Stimulated activated CD4-positive, alpha-beta T cell treated with anti-CD3 and anti-CD28 coated beads, TNF-alpha, amount 100 ng/mL, for 1 hour (primary cell): ENCODE measurements at places on chromosomes 12 and 14.

- DNase-seq, result peak; percentile 53
These were observed at the start of gene SELPLG for GRCh38 chr12:108633534-108634248. SELPLG (minus strand) TSS chr12:108633894; CDS start chr12:108624307, 9,587 bp downstream.

- DNase-seq, result no peak
These were observed 214.2 kb downstream of the SUDS3 start for GRCh38 chr12:118590406-118591150.

DNA sequence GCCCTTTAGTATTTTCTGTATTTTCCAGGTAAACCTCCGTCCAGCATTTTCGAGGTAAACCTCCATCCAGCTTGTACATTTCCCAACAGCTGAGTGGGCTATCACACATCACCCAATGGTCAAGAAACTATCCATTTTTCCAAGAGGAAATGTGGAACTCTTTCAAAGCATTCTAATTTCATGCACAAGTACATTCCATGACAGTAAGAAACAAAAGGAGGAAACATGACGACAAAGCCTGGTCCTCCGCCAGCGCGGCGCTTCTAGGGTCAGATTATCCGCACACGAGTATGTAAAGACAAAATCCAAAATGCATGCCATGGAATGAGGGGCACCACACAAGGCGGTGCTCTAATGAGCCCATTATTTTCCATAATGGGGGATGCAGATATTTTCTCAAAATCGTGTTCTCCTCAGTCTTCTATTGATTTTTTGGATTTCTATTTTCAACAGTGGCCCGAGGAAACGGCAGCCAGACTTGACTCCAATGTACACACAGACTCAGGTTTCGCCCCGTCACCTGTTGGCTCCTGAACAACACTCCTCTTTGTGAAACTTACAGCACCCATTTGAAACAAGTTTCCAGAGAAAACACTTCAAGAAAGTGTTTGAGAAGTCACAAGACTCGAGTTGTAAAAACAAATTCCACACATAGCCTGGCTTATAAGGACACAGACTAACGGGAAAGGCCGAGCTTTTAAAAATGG is 107.4 kb downstream of the PRICKLE1 start:
- DNase-seq, result no peak

- no peak for DNase-seq
These were observed 8.6 kb downstream of the SLC25A29 start for GRCh38 chr14:100297320-100298300.

GRCh38 chr12:49032679-49033447 is 14.3 kb upstream of the PRKAG1 start:
- no peak for DNase-seq

DNA sequence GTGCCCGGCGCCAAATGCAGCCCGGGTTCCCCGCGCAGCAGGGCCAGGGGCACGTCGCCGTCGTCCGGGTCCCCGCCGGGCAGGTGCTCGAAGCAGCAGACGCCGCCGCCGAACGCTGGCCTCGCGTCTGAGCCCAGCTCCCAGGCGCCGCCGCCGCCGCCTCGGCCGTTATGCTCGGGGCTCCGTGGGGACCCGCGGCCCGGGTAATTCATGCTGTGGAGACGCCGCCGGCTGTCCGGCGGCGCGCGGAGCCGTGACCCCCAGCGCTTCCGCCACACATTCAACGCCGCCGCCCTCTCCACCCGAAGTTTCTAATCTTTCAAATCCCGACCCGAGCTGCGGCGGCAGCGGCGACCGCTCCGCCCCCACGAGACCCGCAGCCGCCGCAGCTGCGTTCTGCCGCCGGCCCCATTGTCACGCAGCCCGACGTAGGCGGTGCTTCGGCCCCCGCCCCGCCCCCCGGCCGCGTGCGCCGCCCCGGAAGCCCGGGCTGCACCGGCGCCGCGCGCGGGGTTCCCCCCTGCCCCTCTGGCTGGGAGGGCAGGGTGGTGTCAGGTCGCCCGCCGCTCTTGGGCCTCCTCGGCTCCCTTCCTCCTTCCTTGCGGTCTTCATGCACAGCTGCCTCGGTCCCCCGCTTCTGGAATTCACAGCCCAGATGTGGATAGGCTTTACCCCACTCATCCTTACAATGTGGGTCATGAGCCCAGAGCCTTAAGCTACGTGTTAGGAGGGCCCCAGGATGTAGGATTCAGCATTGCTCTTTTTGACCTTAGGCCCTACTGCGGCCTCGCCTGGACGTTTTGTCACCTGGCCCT is at the start of gene DDHD1:
Gene DDHD1 (minus strand): TSS at position 437 of the 815 bp plus-strand sequence. CDS start 225 bp downstream, at position 212.
- peak; percentile 64 for DNase-seq

DNA sequence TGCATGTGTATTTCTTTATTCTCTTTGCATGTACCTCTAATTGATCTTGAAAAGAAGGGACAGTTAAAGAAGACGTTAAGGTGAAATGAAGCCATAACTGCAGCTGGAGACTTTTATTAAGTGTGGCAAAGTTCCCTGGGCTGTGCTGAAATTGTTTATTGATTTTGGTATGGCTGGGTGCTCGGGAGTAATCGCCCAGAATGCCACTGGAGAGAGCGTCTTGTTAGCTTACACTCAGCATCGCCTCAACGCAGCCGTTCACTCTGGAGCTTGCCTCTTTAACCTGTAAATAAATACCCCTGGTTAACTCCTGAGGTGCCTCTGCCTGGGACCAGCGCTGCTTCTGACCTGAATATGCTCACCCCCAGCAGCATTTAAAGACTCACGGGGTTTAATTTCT is 98.6 kb downstream of the GPATCH2L start:
- no peak for DNase-seq

- DNase-seq, result no peak
These were observed 570 bp downstream of the DMAC2L start for GRCh38 chr14:50312734-50313054.

DNA sequence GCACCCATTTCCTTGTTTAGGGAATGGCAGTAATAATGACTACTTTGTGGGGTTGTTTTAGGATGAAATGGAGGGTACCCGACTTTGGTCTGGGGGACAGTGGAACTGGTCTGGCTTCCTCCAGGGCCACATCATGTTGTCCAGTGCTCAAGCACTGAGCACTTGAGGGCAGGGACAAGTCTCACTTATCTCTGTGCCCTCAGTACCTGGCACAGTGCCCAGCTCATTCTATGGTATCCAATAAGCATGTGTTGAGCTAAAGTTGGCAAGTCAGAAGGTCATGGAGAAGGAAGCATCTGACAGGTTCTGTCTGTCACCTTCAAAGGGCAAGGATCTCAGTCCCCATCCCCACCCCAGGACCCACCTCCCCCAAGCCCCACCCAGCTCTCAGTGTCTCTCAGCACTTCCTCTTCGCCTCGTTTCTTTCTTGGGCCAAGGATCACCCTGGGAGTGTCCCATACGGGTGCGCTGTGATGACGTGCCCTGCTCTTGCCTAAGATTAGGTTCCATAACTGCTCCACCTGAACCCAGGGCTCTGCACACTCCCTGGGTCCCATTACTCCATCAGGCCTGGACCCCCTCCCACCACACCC is 24.3 kb upstream of the TMEM106C start:
- no peak for DNase-seq

DNA sequence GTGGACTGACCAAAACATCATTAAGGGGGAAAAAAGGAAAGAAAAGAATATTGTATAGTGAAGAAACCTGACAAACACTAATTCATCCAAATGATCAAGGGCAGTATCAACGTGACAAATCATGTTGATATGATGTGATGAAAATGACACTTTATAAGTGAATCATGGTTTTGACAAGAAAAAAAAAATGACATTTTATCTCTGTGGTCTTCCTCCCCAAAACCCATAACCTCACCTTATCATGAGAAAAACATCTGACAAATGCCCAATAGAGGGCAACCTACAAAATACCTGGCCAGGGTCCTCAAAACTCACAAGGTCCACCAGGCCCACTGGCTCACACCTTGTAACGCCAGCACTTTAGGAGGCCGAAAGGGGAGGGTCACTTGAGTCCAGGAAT is 13.8 kb downstream of the TMED10 start:
- no peak for DNase-seq

- no peak for DNase-seq
These were observed 58.0 kb downstream of the STX2 start for GRCh38 chr12:130780880-130781575.

DNA sequence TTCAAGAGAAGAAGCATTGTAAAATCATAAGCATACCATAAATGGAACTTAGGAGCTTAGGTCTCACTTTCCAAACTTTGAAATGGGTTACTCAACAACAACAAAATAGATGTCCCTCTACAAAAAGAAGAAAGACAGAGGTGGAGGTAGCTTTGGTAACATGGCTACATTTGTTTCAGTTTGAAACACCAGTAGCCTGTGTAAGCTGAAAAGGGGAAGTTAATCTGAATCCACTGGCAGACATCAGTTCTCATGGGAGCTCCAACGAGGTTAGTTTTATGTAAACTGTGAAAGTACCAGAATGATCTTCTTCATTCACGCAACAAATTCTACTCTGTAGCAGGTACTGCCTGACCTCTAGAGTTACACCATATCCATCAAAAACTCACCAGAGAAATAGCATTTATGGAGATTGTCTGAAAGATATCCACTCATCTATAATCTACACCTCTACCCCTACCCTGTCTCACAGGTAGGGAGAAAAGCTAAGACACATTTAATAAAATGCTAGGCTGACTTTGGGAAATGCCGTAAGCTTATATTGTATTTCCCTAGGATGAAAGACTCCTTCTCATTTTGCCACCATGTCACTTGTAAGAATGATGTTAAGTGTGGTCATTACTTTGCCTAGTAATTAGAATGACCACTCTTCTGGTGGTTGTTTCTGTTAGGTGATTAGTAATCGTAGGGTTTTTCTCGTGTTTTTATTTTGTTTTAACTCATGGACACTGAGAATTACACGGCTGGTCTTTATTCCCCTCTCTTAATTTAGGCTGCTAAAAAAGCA is 224.1 kb downstream of the ASCL1 start:
- no peak for DNase-seq

DNA sequence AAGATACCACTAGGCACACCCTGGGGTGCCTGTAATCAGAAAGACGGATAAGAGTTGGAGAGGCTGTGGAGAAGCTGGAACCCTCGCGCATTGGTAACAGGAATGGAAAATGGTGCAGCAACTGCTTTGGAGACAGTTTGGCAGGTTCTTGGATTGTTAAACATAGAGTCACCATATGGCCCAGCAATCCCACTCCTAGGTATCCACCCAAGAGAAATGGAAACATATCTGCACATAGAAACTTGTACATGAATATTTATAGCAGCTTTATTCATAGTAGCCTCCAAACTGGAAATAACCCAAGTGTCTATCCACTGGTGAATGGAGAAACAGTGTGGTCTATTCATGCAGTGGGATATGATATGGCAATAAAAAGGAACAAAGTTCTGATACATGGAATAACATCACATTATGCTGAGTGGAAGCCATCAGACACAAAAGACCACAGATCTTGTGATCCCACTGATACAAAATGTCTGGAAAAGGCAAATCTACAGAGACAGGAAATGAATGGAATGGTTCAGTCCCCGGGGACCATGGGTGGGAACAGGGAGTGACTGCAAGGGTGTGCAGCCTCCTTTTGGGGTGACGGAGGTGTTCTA is 45.4 kb downstream of the JAG2 start:
- no peak for DNase-seq

GRCh38 chr14:59239022-59239421 is 50.6 kb downstream of the DAAM1 start:
- DNase-seq, result no peak

- DNase-seq, result no peak
These were observed 28.2 kb downstream of the FOXA1 start for GRCh38 chr14:37566811-37567371.

GRCh38 chr12:56164345-56164729 is 6.2 kb downstream of the MYL6 start:
- no peak for DNase-seq

DNA sequence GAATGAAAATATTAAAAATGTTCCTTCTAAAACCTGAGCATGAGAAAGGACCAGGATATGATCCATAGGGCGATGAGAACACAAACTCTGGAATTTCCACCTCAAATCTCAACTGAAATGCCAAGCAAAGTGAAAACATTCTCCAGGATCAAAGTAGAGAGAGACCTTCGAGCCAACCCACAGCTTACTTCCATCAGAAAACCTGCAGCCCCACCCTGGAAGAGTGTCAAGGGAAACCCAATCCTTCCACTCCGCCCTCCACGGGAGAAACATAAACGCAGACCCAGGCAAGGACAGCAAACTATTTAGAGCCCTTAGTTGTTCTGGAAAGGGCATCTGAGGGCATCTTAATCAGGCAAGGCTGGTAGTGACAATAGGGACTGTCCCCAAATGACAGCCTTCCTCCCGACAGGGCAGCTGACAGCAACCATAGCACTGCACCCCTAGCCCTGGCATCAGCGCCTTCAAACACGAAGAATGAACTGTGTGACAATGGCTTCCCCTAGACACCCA is 21.8 kb downstream of the SLC15A4 start:
- DNase-seq, result no peak

DNA sequence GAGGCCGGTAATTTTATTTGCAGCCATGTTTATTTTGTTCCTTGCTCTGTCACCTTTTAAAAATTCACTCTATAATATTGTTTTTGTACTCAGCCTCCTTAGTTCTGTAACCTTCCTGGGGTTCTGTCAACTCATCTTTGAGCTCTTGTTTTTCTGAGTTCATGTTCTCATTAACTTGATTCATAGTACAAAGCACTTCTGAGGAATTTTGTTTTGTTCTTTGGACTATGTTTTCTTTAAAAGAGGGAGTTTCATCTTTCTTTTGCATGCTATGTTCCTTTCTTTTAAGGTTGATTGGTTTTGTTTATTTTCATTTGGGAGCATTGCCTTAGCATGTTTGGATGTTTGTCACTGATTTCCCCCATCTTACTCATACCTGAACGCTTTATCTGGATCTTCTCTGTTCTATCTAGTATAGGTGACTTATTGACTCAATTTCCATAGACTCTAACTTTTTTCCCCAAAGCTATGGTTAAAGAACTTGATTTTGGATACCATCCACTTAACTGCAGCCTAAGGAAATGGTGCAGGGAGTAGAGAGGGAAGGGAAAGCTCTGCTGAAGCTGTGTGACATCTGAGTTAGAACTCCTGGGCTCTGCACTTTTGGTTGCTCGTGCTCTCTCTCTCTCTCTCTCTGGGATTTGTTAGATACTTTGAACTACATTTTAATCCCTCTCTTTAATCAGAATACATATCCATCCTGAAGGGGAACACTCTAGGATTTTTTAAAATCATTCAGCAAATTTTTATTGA is 268.5 kb downstream of the PAWR start:
- no peak for DNase-seq
